Lower leg skin (tissue), 4 donors: ENCODE measurements at places on chromosomes 13 and 19. TPM values are rescaled to one million over a fixed set of nuclear protein-coding genes. Genes with fewer than 3 reads are reported as not detected.

Gene OR10H1
- 0.30 TPM for total RNA-seq

Gene LHB
- not detected for total RNA-seq

DNA sequence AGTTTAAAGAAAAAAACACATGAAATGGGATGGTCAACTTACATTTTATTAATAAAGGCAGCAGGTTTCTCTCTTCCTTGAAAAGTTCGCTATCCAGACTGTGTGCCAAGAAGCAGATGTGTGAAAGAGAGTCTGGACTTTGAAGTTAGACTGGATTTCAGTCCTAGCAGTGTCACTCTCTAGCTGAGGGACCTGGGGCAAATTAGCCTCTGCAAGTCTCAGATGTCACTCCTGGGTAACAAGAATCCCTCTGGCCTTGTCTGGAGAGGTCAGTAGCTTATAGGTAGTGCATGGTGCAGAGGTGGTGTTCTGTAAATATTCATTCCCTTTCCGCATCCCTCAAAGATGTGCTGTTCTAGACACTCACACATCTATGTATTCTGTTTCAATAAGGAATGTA is 187.6 kb upstream of the RNF113B start:
- no peak for DNase-seq

GRCh38 chr13:61036715-61037114 is 378.9 kb downstream of the PCDH20 start:
- DNase-seq, result no peak

- DNase-seq, result no peak
Observed at GRCh38 chr19:17647071-17648020, 40.8 kb downstream of the UNC13A start.

DNA sequence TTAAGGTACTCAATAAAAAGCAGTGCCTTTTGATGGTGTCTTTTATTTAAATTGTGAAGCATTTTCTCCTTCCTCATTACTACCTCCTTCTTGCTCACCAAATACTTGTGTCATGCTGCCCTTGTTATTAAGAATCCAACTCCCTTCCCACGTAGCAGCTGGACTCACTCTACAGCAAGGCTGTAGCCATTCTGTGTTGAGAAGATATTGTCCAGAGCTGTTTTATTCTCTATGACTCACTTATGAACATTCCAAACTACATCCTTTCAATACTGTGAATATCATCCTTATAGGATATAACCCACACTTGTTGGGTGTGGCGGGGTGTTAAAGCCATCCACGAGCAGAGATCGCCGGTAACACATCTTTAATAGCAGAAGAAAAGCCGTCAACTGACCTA is 1671.5 kb upstream of the SLC10A2 start:
- DNase-seq, result no peak

DNA sequence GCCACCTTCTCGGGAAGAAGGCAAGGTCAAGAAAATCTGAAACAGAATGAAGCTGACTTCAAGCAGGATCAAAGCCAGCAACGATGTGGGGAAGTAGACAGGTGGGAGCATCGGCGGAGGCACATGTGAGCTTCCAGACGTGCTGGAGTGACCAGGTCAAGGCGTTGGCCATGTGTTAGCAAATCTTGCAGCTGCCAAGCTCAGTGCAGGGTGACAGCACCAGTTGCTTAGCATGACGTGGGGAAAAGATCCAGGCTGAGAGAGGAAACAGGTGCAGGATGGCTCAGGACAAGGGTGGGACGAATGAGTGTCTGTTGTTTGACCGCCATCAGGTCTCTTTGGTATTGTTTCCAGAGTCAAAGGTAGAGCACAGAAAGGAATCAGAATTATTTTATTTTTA is 92.3 kb downstream of the TNFSF13B start:
- DNase-seq, result no peak

- DNase-seq, result no peak
Observed at GRCh38 chr19:10566658-10567410, 1.0 kb upstream of the KRI1 start.

GRCh38 chr19:14428882-14429416 is 4.2 kb upstream of the PKN1 start:
- no peak for DNase-seq

DNA sequence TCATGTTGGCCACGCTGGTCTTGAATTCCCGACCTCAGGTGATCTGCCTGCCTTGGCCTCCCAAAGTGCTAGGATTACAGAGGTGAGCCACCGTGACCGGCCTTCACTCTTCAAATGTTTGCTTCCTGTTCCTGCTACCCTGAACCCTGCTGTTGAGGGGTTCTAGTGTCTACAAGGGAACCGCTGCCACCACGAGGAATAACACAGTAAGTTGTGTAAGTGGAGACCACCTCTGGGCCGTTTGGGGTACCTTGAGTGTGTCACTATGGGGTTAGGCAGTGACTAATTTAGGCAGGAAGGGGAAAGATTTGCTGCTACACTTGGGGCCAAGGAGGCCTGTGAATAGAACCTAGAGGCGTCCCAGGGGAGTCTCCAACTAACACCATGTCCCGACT is 2.2 kb upstream of the MYADM start:
- no peak for DNase-seq

DNA sequence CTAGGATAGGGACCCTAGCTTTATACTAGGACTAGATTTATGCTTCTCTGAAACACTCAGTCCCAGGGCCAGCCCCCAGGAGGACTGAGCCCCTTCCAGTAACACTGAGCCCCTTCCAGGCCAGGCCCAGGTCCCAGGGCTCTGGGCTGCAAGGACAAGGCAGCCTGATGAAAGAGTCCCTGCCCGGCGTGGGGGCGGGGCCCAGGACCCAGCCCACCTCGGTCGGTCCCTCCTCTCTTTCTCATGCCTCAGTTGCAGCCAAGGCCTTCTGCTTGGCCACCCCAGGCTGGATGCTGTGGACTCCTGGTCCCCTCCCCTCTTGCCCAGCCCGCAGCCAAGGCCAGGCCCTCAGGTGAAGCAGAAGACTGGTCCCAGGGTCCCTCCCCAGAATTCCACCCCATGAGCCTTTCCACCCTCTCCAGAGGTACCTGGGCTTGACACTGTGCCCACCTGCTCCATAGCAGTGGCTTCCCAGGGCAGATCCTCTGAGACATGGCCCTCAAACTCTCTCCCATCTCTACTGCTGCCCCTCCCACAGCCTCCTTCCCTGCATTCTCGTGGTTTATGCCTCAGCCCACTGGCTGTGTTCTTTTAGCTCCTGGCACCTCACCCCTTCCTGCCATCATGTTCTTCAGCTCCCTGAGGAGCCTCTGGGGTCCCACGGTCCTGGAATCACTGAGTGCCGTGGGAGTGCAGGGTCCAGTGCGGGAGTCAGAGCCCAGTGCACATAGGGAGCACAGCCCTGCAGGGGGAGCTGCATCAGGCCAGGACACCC is 53.6 kb upstream of the C1QTNF9B start:
- no peak for DNase-seq

- no peak for DNase-seq
Observed at GRCh38 chr13:79898202-79898826, 417.4 kb downstream of the NDFIP2 start.

GRCh38 chr19:29040951-29041350 is 172.0 kb downstream of the UQCRFS1 start:
- no peak for DNase-seq
